ENCODE measurements at places on chromosomes 3 and 15.

DNA sequence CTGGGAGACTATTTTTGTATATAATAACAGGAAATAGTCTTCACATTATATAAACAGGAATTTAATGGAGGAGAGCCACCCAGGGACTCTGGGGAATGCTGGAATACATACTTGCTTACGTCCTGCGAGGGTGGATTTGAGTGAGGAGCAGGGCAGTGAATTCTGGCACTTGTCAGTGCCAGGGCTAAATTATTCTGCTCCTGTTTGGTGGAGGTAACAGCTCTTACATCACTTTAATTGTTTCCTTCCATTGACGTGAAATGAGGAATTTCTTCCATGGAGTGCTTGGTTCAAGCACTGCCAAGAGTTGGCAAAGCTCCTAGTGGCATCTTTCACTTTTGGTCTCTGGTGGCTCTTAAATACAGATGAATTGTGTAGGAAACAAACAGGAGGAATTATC is 94.1 kb upstream of the GOLGA8J start:
- DNase-seq = no peak

GRCh38 chr3:197014942-197015575 is 14.6 kb downstream of the MELTF start:
- DNase-seq = no peak

DNA sequence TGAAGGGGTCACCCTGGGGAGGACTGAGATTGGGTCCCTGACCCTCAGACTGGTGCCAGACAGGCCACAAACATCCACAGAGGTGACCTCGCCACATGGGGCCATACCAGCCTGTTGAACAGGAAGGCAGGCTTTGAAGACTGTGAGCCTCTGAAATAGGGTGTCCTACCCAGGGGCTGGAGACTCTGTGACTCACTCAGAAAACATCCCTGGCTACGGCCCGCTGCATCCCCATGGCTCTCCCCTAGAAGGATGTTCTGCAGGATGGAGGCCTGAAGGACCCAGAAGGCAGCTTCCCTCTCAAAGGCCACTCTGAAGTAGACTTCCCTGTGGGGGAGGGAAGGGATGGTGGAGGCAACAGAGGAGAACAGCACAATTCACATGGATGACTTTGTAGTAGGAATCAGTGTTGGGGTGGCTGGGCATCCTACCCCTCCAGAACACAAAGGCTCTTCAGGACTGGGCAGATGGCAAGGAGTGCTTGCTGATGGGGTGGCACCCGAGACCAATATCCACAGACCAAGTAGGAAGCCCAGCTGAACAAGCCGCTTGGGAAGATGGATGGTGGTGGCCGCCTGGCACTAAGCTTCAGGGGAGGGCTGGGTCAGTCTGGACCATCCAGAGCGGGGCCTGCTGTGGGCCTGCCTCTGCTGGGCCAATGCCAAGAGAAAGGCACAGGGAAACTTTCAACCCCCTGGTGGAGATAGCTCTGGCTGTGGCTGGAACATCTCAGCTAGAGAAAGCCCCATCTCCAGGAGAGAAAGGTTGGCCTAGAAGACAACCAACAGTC is 37.6 kb upstream of the DUSP7 start:
- no peak for DNase-seq

- DNase-seq = no peak
These were observed 230.2 kb downstream of the ZNF621 start for GRCh38 chr3:40754994-40755393.

GRCh38 chr15:68582236-68582635 is 3.4 kb downstream of the CORO2B start:
- DNase-seq = no peak

DNA sequence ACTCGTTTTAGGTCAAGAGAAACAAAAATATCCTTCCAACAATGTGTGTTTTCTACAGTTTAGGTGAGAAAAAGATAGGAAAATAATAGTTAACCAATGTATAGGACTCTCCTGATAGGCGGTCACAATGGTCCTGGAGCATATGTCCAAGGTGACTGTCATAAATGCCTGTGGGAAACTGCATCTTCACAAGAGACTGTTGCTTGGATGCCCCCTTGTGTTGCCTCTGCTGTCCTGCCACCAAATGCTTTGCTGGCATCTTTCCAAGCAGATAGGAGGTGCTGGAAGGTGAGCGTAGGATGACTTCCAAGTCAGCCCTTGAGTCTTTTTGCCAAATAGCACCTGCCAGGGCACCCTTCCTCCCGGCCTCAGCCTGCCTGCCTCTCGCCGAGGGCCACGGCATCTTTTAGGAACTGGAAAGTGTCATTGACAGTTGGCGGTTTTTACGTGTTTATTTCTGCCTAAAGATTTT is 24.1 kb upstream of the SACM1L start:
- DNase-seq = peak; percentile 73

- DNase-seq = no peak
These were observed 5.6 kb upstream of the MFGE8 start for GRCh38 chr15:88918738-88919137.

GRCh38 chr3:88984256-88984655 is 123.2 kb upstream of the EPHA3 start:
- DNase-seq = no peak

- DNase-seq = no peak
These were observed 57.0 kb downstream of the STRIT1 start for GRCh38 chr3:155236473-155236872.

DNA sequence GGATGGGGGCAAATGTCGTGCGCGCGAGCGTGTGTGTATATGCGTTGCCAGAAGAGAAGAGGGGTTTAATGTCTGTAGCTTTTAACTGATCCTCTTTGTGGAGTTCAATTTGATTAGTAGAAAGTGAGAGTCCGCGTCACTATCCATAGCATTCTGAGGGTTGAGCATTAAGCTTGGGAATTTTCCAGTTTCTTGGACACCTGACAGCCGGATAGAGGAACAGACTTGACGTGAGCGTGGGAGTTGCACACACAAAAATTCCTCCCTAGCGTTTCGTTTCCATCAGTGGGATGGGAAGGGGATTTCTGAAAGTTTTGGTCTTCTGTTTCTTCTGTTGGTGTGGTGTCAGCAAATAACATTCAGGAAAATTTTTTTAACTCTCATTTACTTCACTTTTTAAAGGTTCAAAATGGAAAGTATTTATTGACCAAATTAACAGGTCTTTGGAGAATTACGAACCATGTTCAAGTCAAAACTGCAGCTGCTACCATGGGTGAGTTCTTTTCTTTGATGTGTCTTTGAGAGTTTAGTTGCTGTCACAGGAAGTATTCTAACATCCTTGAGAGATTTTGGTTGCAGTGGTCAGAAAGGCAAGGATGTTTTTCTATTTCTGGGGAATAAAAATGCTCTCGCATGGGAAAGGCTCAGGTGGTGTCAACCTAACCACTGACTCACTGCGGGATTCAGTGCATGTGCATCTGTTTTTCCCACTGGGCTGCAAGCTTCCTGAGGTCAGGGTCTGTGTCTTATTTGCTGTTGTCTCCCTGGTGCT is 841 bp downstream of the POGLUT1 start:
- no peak for DNase-seq

GRCh38 chr15:58552505-58553364 is 120.9 kb downstream of the LIPC start:
- no peak for DNase-seq

- DNase-seq = peak; percentile 68
These were observed 53.0 kb upstream of the GSK3B start for GRCh38 chr3:120147072-120147871.

DNA sequence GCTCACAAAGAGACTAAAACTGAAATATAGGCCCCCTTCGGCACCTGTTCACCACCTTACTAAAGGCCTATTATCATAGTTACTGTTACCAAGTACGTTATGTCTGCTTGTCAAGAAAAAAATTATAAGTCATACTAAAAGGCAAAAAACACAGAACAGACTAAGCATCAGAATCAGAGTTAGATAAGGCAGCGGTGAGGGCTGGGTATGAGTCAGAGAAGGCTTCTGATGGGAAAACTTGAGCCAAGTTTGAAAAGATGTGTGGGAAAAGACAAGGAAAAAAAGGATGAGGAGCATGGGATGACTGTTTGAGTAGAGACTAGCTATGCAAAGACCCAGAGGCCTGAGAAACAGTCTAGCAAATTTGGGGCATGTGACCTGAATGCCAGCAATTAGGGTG is 387.2 kb upstream of the SGO1 start:
- no peak for DNase-seq

DNA sequence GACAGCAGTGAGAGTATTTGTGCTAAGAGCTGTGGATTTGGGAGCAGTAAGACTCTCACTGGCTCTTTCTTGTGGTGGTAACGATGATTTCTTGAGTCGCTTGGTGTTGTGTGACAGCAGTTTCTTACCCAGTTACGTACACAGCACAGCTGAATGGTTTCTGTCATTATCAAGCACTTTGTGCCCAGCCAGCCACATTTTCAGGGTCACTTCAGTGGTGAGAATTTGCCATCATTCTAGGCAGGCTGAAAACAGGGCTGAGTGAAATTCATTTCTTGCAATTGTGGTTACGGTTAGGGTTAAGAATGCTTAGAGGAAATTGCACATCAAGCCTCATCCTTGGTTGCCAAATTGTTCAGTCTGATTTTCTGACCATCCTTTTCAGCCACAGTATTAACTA is 130.1 kb downstream of the RYR3 start:
- DNase-seq = no peak

GRCh38 chr3:66456711-66457173 is 44.1 kb downstream of the LRIG1 start:
- no peak for DNase-seq

DNA sequence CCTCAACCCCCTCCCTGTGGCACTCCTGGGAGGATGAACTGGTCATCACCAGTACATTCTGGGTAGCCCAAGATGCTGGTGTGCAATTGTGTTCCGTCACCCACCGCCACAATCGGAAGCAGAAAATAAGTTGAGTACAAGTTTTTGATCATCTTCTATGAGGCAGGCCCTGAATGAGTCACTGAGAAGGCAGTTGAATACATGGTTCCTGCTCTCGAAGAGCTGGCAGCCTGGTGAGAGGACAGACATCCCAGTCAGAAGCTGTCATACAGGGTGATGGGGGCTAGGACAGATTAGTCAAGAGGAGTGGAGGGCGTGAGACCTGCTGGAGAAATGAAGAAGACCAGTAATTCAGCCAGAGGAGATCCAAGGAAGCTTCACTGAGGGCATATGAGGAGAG is 6.2 kb downstream of the CEMIP start:
- DNase-seq = no peak

DNA sequence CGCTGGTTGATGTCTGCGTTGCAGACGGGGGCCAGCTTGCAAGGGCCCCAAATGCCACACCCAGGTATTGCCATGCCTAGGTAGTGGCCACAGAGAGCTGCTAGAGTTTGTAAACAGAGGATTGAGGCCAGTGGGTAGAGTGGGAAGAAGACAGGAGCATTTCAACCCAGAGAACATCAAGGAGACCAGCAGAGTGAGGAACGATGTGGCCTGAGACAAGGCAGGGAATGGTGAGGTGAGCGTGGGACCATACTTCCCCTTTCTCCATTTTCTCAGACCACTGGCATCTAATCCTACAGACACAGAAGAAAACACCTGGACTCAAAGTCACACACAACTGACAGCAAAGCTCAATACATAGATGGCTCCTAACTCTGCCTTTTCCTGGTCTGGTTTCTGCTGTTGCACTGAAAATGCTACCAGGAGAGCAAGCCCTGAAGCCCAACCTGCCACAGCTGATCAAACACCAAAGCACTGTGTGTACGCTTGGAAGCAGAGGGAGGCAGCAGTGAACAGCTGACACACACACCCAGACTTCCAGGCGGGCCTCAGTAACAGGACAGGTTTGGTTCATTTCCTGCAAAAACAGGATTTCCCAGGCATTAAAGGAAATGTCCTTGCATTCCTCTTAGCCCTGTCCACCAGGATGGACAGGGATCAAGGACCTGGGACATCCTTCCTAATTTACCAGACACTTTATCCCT is 1.6 kb downstream of the FAM174B start:
- no peak for DNase-seq

GRCh38 chr3:13828501-13829265 is 51.2 kb downstream of the WNT7A start:
- DNase-seq = no peak

DNA sequence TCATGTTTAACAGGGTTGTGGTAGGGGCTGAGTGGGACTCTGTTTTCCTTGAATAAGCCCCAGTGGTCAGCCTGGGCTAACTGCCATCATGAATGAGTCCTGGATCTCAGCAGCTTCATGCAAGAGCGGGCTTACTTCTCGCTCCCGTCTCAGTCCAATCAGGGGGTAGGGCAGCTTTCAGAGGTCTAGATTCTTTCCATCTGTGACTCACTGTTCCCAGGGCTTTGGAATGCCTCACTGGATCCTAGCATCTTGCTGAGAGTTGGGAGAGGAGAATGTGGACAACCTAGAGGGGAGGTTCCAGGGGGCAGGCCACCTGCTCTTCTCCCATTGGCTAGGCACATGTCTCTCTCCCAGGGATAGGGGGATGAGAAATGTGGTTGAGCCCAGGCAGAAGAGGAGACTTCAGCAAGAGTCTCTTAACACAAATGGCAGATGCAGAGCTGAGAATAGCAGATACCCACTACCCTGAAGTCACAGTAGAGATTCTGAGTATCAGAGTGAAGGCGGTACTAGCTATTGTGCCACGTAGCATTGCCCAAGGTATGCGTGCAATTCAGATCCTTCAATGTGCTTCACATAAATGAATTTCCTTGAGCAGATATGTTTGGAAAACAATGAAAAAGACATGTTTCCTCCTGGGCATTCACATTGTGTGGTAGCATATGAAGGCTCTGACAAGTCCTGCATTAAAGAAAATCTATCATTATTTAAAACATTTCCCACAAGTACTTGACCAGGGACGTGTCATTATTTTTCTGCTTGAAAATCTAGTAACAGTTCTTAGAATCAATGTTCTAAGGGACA is 257.7 kb upstream of the PROK2 start:
- DNase-seq = no peak

DNA sequence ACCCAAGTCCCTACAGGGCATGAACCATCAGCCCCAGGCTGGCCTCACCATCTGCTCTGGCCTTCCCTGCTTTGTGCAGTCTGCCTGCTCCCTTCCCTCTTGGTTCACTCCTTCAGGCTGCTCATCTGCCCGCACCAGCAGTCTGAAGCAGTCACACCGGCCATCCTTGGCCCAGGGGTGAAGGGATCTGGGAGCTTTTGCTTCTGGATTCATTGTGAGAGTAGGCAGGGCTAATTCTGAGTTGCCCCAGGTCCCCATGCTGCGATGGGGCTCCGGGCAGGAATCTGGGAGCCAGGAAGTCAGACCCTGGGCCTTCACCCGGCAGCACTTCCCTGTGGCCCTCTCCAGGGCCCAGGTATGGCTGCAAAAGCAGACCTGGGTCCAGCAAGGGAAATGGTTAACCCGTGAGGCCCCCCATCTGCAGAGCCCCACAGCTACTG is 99.7 kb downstream of the VGLL4 start:
- no peak for DNase-seq

- DNase-seq = peak; percentile 51
These were observed 20.6 kb downstream of the MYH15 start for GRCh38 chr3:108489776-108490175.

All from CD4-positive, alpha-beta T cell treated with Interleukin-17A for 4 hours (primary cell).